ENCODE measurements at places on chromosomes 5 and 9.

DNA sequence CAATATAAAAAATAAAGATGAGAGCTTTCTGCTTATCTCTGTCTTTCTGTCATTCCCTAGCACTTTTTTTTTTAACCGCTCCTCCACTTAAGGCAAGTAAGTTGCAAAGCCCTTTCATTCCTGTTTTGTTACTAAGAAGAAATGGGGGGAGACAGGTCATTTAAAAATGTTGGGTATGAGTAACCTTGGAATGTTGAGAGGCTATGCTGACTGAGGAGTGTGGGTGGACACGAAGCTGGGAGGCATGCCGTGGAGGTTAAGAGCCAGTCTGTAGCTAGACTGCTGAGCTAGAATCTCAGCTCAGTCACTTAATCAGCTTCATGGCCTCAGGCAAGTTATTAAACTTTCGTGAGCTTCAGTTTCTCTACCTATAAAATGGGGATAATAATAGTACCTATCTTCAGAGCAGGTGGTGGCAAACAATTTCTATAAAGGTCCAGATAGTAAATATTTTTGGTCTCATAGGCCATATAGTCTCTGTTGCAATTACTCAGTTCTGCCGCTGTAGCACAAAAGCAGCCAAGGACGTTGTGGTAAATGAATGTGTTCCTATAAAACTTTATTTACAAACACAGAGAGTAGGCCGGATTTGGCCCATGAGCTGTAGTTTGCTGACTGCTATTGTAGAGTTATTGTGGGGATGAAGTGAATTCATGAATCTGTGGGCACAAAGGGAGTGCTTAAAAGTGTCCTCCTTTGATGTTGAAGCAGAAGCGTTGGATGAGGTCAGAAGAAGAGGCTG lies 220.0 kb downstream of the GABBR2 start:
- H3K4me3 ChIP-seq: no peak overlapping the region
- H3K27ac ChIP-seq: no peak overlapping the region

DNA sequence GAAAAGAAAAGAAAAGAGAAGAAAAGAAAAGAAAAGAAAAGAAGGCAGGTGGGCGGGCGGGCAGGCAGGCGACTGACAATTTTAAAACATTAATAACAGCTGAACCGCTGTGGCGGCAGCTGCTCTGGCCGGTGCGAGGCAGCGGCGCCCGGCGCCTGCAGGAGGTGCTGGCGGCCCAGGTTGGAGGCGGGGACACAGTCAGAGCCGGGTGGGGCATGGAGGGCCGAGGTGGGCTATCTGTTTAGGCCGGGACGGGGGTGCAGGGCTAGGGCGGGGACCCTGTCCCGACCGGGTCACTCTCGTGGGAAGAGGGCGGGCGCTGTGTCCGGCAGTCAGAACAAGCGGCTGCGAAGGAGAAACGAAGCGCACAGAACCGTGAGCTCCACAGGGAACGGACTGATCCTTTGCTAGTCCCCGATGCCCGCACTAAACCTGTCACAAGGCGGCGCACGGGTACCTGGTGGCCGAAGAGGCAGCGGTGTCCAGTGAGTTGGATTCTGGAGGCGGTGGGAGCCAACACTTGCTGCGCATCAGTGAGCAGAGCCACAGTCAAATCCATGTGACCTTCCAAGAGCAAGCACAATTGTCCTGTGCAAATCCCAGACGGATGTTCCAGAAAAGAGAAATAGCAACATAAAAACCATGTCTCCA lies 13.6 kb upstream of the ALDOB start:
- peaks cover 6% of the 10 kb centered on the region for H3K27me3 ChIP-seq
- H3K27ac ChIP-seq: no peak overlapping the region
- no peaks in the 10 kb centered on the region for H3K36me3 ChIP-seq
- peak; percentile 44 for DNase-seq

- H3K36me3 ChIP-seq: no peaks in the 10 kb centered on the region
- no peaks in the 10 kb centered on the region for H3K4me1 ChIP-seq
- no peak overlapping the region for H3K4me3 ChIP-seq
- no peaks in the 10 kb centered on the region for H3K27me3 ChIP-seq
- DNase-seq: peak; percentile 43
- H3K27ac ChIP-seq: no peak overlapping the region
Observed at GRCh38 chr9:6054280-6055099, 39.1 kb upstream of the RANBP6 start.

GRCh38 chr5:98698359-98698758 lies 75.1 kb upstream of the RGMB start:
- no peak overlapping the region for H3K27ac ChIP-seq
- no peak for DNase-seq
- H3K36me3 ChIP-seq: no peaks in the 10 kb centered on the region
- H3K27me3 ChIP-seq: no peaks in the 10 kb centered on the region
- no peaks in the 10 kb centered on the region for H3K4me1 ChIP-seq
- H3K4me3 ChIP-seq: no peak overlapping the region

DNA sequence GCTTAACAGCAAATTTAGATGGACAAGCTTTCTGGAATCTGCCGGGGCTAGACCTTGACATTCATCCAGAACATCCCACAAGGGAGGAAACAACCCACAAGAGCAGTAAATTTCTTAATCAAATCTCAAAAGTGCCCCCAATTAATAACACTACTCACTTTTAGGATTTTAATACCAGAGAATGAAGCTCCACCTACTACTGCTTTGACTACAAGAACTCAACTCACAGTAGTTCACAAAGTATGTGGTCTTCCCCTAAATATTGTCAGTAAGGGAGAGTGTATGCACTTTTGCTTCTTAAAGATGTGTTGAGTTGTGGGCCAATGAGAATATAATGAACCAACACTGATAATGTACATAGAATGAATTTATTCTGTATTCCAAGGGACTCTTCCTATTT lies 94.7 kb downstream of the EBF1 start:
- H3K36me3 ChIP-seq: no peaks in the 10 kb centered on the region
- no peaks in the 10 kb centered on the region for H3K27me3 ChIP-seq
- no peaks in the 10 kb centered on the region for H3K4me1 ChIP-seq
- no peak overlapping the region for H3K4me3 ChIP-seq
- DNase-seq: no peak
- no peak overlapping the region for H3K27ac ChIP-seq

DNA sequence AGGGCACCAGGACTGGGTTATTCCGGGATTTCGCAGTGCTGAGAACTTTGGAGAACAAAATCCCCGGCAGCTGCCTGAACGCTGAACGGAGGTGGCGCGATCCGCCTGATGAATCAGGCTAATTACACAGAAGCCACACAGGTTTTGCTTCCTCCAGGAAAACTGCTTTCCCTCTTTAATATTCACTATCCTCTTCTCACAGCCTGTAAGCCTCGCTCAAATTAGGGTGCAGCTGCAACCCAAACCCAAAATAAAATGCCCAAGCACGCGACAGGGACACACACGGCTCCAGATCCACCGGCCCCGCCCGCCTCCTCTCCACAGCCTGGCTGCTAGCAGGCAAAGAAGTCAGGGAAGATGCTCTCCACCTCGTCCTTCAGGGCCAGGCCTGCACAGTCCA lies 6.0 kb downstream of the SOHLH1 start:
- H3K4me1 ChIP-seq: no peaks in the 10 kb centered on the region
- H3K27ac ChIP-seq: no peak overlapping the region
- no peaks in the 10 kb centered on the region for H3K27me3 ChIP-seq
- DNase-seq: no peak
- no peaks in the 10 kb centered on the region for H3K36me3 ChIP-seq

DNA sequence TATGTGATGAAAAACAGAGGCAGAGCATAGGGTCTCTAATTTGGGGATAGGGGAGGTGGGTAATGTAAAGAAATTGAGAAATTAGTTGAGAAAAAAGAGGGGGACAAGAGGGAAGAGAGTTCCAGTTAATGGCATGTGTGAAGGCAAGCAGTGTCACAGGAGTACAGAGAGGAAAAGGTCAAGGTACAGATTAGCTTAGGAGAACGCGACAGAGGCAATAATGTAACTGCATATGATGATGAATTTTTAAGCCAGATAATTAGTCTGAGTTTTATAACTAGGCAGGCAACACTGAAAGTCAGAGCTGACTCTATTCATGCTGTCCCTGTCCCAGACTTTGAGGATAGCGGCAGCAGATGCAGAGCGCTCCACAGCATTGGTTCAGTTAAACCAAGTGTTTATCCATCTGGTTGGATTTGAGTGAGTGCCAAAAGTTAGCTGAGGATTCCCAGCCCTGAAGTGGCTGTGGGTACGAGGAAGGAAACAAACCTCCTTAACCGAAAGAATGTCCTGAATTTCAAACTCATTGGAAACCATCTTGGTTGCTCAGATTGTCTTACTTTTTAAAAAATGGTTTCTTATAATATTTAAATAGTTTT lies 315.2 kb downstream of the ARHGAP26 start:
- no peaks in the 10 kb centered on the region for H3K36me3 ChIP-seq
- DNase-seq: no peak

GRCh38 chr9:37788332-37788731 lies 3.5 kb upstream of the EXOSC3 start:
- no peaks in the 10 kb centered on the region for H3K36me3 ChIP-seq
- no peak for DNase-seq
- H3K4me3 ChIP-seq: no peak overlapping the region
- H3K4me1 ChIP-seq: peaks cover 9% of the 10 kb centered on the region
- H3K27ac ChIP-seq: no peak overlapping the region
- no peaks in the 10 kb centered on the region for H3K27me3 ChIP-seq

DNA sequence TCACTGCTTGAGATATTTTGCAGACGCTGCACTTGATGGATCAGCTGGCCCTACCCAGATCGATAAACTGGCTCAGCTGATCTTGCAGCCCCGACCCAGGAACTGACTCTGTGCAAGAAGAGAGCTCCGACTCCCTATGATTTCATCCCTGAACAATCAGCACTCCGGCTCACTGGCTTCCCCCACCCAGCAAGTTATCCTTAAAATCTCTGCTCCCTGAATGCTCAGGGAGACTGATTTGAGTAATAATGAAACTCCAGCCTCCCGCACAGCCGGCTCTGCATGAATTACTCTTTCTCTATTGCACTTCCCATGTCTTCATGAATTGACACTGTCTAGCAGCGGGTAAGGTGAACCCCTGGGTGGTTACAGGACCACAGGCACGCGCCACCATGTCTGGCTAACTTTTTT lies 16.9 kb upstream of the NANS start:
- H3K4me1 ChIP-seq: peaks cover 1% of the 10 kb centered on the region
- H3K27ac ChIP-seq: no peak overlapping the region
- no peak overlapping the region for H3K4me3 ChIP-seq
- no peak for DNase-seq
- no peaks in the 10 kb centered on the region for H3K36me3 ChIP-seq
- H3K27me3 ChIP-seq: no peaks in the 10 kb centered on the region

- no peak for DNase-seq
- no peak overlapping the region for H3K27ac ChIP-seq
- no peaks in the 10 kb centered on the region for H3K4me1 ChIP-seq
- no peak overlapping the region for H3K4me3 ChIP-seq
Observed at GRCh38 chr5:12245429-12245828, 341.2 kb upstream of the CTNND2 start.

Data from naive thymus-derived CD4-positive, alpha-beta T cell (primary cell).